ENCODE measurements at places on chromosomes 7 and 10. TPM values are rescaled to one million over a fixed set of nuclear protein-coding genes. Genes with fewer than 3 reads are reported as not detected.

The CDK6 gene
- total RNA-seq: 13.3 TPM

The LLCFC1 gene
- total RNA-seq: not detected

The CUBN gene
- 0.01 TPM for total RNA-seq

The ASB15 gene
- not detected for total RNA-seq

The KIF11 gene
- total RNA-seq: 35.8 TPM

The C7orf57 gene
- 0.20 TPM for total RNA-seq

The AMZ1 gene
- not detected for total RNA-seq

The SPDYE2B gene
- total RNA-seq: not detected

The PWWP2B gene
- 15.6 TPM for total RNA-seq

The LRIT1 gene
- not detected for total RNA-seq

The AOC1 gene
- not detected for total RNA-seq

The ARHGAP22 gene
- 3.1 TPM for total RNA-seq

The EBLN1 gene
- total RNA-seq: not detected

The GRM3 gene
- total RNA-seq: not detected

The SVIL gene
- total RNA-seq: 22.7 TPM

The TLX1 gene
- not detected for total RNA-seq

The UTF1 gene
- total RNA-seq: not detected

The DPYSL4 gene
- 19.3 TPM for total RNA-seq

The CALML5 gene
- not detected for total RNA-seq

The SEPHS1 gene
- total RNA-seq: 66.7 TPM

The TMEM139 gene
- total RNA-seq: 1.3 TPM

The PLXNA4 gene
- 0.49 TPM for total RNA-seq

The DPCD gene
- 37.9 TPM for total RNA-seq

The SORBS1 gene
- total RNA-seq: 0.63 TPM

The PLA2G12B gene
- not detected for total RNA-seq

The ARMC3 gene
- total RNA-seq: 0.66 TPM

The ADCY1 gene
- total RNA-seq: 2.4 TPM

The CSTF2T gene
- total RNA-seq: 18.1 TPM

The TMEM196 gene
- total RNA-seq: not detected

The CYP3A7 gene
- total RNA-seq: not detected

The KBTBD2 gene
- total RNA-seq: 24.2 TPM

The CYREN gene
- total RNA-seq: 74.7 TPM

The SVOPL gene
- not detected for total RNA-seq

The HERC4 gene
- total RNA-seq: 37.2 TPM

The ELFN1 gene
- total RNA-seq: 0.32 TPM

The SOSTDC1 gene
- total RNA-seq: not detected

The BMPR1A gene
- 16.8 TPM for total RNA-seq

The ZNF722 gene
- not detected for total RNA-seq

The BTAF1 gene
- total RNA-seq: 8.7 TPM

The ASAH2 gene
- 3.3 TPM for total RNA-seq

The CELF2 gene
- 0.07 TPM for total RNA-seq

The ACBD7 gene
- total RNA-seq: 0.71 TPM

The ZNF736 gene
- total RNA-seq: not detected

The EGFR gene
- total RNA-seq: 108 TPM

The TMEM120A gene
- 43.6 TPM for total RNA-seq

The AP3M1 gene
- total RNA-seq: 33.6 TPM

The MRPS17 gene
- total RNA-seq: 24.3 TPM

The SPDYE5 gene
- total RNA-seq: not detected

The CHRM2 gene
- total RNA-seq: not detected

All from A549 treated with ZK216348 at 1 μM for 4 hours (cell line).